Suppressor macrophage treated with lipopolysaccharide for 1 hour (primary cell): ENCODE measurements at places on chromosomes 12 and 14.

DNA sequence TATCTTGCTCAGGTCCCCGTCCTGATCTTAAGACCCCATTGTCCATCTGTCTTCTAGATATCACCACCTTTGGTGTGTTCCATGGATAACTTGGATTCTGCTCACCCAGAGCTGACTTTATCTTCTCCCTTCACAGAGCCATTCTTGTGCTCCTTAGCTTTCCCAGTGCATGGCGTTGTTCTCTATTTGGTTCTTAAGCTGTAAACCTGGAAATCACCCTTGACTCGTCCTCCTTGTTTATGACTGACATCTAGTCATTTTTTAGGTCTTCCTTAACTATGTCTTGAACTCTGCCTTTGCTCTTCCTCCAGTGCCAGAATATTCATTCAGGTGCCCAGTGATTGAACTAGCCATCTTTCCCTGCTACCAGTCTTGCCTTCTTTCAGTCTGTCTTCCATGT is 11.7 kb downstream of the STK38L start:
- peak; percentile 65 for DNase-seq

GRCh38 chr14:101780887-101781239 is 19.4 kb downstream of the PPP2R5C start:
- DNase-seq: no peak

- peak; percentile 25 for DNase-seq
Observed at GRCh38 chr14:64879635-64880220, at the start of gene SPTB. TSS of gene SPTB (minus strand) at chr14:64879907. CDS start at chr14:64823094, 56,813 bp downstream.

DNA sequence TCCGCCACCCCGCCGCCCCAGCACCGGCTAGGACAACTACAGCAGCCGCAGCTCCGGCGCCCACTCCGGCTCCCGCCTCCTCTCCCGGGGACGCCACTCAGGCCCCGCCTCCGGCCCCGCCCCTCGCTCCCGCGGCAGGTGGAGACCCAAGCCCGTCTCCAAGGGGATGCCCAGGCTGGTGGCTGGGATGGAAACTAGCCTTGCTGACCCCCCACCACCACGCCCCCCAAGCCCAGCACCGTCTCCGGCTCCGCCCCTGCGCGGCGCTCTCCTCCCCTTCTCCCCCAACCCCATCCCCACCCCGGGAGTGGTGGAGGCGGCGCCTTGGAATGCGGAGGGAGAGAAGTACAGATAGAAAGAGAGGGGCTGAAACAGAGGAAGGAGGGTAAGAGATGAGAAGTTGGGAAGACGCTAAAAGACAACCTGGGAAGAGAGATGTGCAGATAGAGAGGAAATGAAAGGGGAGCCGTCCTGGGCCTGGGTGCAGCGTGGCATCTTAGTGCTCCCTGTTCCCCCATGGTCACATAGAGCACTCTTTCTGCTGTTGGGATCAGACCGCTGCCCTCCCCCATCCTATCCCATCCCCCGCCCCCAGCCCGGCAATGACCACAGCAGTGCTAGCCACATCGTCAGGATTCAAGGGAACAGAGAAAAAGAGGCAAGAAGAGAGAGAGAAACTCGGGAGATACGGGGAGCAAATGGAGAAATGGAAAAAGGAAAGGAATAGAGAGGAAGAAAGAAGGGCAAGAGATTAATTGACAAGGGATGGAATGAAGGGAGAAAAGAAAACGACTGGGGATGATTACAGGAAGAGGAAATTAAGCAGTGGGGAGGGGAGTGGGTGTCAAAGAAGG is at the start of gene ITGA7:
ITGA7 (minus strand) TSS at position 64 of the 854 bp plus-strand sequence. CDS start 222 bp downstream, outside the sequence.
- DNase-seq: no peak

- DNase-seq: no peak
Observed at GRCh38 chr14:26794731-26795130, 196.9 kb upstream of the NOVA1 start.

DNA sequence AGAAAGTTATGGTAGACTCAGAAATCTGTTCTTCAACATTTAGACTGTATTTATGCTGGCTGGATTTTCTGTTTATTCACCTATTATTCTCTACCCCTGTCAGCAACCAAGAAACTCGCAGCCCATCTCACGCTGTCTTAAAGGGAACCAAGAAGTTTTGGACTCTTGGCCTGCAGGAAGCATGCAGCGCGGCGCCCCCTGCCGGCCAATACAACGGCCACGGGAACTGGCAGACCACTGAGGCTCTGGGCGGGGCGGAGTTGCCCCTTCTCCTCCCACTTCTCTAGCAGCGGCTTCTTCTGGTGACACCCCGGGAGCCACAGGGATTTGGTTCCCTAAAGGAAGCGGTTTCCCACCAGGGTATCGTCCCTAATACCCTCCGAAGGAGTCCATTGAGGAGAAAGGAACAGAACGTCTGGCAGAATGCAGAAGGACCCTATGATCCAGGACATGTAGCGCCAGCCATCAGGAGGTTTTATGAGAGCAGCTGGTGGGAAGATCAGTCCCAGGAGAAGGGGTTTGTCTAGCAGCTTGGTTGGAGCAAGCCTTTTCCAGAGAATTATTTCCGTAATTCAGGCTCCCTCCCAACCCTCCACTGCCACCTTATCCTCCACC is 21.0 kb upstream of the RNASE2 start:
- DNase-seq: peak; percentile 66

- DNase-seq: no peak
Observed at GRCh38 chr12:65602253-65602609, 222.1 kb upstream of the HMGA2 start.

DNA sequence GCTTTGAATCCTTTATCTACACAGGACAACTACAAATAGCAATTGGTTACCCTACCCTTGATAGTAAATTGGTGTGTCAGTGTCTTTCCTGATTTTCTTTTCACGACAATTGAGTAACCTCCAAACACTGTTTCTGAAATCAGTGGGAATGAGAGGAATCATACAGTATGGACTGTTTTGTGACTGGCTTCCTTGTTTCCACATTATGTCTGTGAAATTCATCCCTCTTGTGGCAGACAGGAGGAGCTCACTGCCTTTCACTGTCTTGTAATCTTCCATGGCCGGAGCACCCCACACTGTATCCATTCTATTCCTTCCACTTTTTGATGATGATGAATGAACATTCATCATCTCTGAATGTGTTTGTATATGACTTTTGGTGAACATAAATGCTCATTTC is 164.0 kb upstream of the PZP start:
- DNase-seq: peak; percentile 36

DNA sequence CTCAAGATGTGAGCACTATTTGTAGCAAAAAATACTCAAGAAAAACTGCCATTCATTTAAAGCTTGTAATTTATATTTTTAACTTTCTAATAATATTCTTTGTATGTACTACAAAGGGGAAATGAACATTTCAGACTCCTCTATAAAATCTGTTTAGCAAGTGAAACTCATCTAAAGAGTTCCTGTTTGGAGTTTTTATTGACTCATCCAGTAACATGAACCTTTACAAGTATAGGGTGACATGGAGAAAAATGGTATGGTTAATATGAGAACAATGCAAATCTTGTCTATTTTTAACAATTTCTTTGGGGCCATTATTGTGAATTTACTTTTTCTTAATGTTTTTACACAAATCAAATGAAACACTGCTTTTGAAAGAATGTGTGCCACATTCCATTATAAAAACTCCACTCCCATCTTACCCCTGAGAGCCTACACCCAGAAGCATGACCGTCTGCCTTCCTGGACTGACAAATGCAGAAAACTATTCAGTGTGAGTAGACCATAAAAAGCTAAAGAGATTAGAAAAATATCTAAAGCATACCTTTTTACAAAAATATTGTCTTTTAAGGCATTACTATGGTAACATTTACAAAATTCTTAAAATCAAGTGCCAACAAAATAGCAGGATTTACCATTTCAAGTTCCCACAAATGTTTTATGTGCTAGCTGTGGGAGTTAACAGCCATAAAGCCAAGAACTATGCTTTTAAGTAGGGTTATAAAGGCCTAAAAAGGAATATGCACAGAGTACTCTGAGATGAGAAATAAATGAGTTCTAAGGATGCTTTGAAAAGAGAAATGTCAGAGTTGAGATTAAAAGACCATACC is 144.0 kb downstream of the ADAMTS20 start:
- DNase-seq: peak; percentile 60
